ENCODE measurements at places on chromosomes 2 and 18. TPM values are rescaled to one million over a fixed set of nuclear protein-coding genes. Genes with fewer than 3 reads are reported as not detected.

GRCh38 chr2:85810371-85811179 is 56.8 kb downstream of the ATOH8 start:
- DNase-seq = no peak

GRCh38 chr2:100254646-100255210 is 67.6 kb downstream of the LONRF2 start:
- DNase-seq = no peak

GRCh38 chr2:101830146-101830545 is 132.6 kb downstream of the MAP4K4 start:
- no peak for DNase-seq

- no peak for DNase-seq
Measured at GRCh38 chr2:105158002-105158401, 83.5 kb upstream of the GPR45 start.

Gene LAMA3
- total RNA-seq = 0.67 TPM

Measured in SK-MEL-5 (cell line).